ENCODE measurements at places on chromosomes 5 and 9.

DNA sequence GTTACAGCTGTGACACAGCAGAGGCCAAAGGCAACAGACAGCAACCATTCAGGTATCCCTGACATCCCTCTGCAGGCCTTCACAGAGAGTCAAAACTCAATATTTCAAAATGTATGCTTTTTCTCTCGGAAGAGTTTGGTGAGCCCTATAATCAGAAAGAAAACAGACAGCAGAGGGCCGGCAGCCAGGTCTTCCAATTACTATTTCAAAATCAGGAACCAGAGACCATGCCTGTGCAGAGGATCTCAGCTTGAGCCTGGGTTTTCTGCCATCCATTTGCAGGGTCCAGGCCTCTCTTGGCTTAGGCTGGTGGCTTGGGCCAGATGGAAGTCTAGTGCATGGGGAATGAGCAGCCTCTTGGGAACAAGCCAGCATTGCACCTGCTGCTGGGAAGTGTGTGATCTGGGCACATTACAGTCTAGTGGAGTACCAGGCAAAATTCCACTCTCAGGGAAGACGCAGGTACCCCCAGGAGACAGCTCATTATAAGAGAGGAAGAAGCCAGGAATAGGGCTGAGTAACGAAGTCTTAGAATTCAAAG, 231.3 kb downstream of the ENC1 start:
- no peak for DNase-seq

DNA sequence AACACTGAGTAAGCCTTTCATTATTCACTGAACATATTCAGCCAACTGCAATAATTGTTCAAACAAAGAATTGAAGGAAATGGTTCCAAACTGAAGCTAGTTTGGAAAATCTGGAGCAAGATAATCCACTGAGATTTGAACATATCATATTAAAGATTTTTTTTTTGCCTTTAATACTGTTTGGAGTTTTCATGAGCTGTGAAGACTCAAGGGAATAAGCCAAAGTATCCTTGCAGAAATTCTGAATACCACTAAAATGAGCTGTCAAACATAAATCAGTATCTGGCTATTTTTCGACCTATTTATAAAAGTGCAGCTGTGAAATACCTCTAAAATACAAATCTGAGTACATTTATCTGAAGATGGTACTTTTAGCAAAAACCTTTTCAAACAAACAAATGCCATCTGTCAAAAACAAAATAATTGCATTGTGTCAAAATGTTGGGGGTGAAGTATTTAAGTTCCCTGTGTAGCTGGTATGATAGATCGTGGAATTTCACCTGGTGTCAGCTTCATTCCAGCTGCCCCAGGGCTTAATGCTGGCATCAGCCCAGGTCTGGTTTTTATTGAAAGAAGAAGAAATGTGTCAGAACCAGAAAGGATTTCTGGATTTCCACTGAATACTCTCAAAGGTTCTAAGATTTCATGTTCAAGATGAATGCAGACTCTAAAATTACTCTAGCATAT, 149.0 kb upstream of the GRAMD2B start:
- DNase-seq: no peak

DNA sequence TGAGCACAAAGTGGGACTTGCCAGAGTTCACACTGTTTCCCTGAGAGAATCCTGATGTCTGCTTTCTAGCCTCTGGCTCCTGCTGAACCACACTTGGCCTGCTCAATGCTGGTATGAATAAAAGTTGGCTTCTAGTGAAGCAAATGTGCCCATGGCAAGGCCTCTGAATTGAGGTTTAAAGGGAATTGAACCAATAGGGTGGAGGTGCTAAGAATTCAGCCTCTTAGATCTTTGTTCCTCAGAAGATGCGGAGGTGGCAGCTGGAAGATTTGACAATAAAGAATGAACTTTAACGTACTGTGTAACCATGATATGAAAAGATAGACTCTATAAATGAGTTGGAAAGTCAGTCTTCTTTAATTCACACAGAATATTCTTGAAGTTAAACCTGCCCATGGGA, 57.2 kb downstream of the RASGRF2 start:
- DNase-seq: no peak

DNA sequence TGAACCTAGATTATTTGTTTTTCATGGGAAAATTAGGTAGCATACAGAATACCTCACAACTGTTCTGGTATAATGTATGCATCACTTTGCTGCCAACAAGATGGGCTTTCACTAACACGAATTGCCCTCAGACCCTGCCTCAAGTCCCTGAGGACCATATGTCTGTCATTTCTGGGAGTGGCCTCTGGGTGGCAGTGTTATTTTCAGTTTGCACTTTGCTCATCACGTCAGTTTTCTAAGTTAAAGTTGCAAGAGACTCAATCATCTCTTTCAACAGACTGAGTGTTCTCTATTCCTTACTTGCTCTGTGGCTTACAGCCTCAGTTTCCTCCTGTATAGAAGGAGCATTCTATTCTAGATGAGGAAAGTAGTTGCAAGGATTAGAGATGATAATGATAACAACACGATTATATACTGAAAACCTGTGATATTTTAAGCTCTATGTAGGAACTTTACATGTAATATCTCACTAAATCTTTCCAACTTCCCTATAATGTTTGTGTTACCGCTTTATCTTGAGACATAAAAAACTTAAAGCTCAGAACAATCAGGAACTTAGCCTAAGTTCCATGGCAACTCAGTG, 55.7 kb downstream of the TSSK1B start:
- DNase-seq: peak; percentile 77

DNA sequence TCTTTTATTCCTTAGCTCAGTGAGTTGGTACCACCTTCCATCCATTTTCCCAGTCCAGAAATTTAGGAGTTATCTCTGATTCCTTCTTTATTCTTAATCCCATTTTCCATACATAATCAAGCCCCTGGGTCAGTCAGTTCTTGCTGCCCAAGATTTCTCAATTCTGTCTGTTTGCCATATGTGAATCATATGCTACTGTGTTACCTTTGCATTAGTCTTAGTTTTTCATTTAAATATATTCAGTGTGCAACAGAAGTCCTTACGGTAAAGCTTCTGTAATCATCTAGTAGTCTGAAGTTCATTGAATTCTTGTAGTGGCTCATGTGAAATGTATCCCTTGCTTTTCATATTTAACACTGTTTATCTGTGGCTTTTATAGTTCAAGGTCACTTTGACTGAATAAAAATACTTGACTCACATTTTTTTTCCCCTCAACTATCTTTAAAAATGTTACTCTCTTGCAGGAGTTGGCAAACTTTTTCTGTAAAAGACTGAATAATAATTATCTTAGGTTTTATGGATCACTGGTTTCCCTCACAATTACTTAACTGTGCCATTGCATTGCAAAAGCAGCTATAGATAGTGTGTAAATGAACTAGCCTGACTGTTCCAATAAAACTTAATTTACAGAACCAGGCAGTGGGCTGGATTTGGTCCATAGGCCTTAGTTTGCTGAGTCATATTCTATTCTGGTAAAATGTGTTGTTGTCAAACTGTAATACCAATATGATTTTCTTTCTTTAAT, 6.9 kb downstream of the KIAA1958 start:
- DNase-seq: no peak

DNA sequence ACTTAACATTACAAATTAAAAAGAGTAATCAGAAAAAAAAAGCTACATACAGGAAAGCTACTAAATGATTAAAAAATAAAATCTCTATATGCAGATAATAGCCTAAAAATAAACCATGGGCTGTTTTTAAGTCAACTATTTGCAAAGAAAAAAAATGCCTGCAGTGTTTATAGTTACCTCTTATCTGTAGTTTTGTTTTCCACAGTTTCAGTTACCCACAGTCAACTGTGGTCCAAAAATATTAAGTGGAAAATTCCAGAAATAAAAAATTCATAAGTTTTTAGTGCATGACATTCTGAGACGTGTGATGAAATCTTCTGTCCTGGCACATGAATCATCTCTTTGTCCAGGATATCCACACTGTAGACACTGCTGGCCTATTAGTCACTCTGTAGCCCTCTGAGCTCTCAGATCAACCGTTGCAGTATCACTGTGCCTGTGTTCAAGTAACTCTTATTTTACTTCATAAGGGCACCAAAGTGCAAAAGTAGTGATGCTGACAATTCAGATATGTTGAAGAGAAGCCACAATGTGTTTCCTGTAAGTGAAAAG, 59.2 kb downstream of the PRELID2 start:
- DNase-seq: no peak

DNA sequence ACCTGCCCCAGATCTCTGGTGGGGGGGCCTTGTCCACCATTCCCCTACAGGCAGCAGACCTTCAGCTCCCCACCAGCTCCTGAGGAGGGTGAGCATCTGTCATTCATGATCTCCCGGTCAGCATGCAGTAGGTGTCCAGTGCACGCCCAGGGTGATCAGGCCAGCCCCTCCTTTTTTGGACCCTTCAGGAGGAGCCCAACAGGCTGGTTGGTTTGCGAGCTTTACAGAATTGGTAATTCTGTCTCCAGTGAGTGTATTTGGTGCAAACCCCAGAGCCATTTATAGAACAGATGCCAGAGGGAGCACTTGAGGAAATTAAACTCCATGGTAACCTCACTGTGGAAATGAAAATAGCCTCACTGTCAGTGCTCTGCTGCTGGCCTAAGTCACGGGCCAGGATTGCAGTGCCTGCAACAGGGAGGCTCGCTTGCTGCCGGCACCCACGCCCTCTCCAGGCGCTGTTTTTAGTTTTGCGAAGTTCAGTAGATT, 23.4 kb downstream of the WNK2 start:
- DNase-seq: peak; percentile 64

DNA sequence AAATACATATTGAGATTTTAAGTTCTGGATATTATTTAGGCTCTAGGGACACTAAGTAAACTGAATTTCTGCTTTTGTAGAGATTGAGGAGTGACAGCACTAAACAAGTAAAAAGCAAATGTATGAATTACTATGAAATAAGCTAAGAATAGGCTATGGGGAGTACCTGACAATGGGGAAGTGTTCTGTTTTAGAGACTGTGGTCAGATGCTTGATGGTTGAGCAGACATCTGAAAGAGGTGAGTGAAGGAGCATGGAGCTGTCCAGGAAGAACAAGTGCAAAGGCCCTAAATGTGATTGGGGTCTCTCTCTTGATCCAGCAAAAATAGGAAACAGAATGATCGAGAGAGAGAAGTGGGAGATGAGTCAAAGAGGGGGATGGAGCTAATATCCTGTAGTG, 111.7 kb downstream of the JAKMIP2 start:
- no peak for DNase-seq

DNA sequence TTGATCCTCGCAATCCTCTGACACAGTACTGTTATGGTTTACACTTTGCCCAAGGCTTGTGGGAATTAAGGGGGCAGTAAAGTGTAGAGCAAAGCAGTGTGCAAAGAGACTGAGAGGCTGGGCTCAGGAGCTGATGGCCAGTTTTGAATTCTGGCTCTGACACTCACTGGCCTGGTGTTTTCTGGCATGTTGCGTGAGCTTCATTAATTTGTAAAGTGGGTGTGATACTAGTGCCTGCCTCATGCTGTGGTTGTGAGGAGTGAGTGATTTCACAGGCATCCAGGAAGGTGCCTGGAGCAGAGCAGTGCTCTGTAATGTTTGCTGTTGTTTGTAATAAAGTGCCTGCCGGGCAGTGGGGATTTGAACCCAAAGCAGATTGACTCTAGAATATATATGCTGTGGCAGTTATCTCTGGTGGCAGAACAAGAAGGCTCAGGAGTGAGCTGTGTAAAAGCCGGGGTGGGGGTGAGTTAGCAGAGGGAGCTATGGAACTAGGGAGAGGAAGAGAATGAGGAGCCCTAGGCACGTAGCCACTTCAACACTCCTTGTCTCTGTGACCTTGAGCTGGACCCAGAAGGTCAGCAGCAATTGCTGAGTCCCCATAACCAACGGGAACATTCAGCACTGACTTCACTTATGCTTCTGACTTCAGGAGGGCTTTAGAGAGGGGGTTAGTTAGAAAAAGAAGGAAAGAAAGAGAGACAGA, 108.5 kb downstream of the DOCK2 start:
- DNase-seq: no peak
